ENCODE measurements at places on chromosomes 16 and 17. TPM values are rescaled to one million over a fixed set of nuclear protein-coding genes. Genes with fewer than 3 reads are reported as not detected.

DNA sequence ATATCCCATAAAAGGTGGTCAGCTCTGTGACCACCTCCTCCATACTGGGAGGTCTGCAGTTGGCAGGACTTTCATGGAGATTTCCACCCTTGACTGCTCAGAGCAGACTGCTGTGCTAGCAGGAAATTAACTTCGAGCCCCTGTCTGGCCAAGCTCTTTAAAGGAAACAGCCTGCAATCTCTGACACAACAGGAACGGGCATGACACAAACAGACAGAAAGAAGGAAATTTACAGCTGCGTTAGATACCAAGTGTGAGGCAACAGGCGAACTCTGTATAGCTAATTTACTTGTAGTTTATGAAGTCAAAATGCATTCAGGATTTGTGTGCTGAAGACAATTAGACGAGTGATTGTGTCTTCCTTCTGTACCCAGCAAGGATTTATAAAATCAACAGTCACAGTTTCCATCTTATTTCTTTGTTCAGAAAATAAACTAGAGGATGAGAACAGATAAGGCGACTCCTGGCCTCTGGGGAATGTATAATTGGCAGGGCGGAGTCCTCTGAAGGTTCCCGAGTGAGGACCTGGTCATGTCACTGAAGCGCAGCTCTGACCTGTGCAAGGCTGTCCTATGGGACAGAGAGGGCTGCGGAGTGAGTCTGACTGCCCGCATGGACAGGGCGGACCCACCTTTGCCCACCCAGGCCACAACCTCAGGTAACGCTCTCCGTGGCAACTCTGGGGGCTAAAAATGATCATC is 16.1 kb downstream of the WIPI1 start:
- DNase-seq = no peak

DNA sequence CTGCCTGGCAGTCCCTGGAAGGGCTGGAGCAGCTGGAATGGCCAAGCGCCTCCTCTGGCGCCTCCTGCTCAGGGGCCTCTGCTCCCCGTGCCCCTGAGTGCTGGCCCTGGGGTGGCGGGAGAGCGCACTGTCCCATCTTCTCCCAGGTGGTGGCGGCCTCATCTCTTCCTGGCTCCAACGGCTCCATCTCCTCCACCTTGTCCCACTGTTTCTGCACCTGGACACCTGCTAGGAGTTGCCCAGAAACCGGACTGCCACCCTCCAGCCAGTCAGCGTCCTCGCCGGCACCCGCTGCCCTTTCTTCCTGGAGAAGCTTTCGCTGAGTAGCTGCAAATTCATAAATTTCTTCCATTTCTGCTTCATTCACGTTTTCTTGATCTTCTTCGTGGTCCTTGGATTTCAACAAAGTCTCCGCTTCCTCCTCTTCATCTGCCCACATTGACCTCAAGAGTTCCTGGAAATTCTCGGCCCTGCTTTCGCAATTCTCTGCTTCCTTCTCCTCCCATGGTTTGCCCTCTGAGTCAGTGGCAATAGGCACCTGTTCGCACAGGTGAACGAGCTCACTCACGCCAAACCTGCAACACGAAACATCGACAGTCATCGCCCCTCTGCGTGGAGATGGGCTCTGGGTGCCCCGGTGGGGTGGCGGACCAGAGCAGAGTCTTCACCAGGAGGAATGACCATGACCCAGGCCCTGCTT is 13.7 kb upstream of the NLRC3 start:
- no peak for DNase-seq

GRCh38 chr16:69860233-69861231 is 90.6 kb upstream of the CLEC18A start:
- DNase-seq = no peak

DNA sequence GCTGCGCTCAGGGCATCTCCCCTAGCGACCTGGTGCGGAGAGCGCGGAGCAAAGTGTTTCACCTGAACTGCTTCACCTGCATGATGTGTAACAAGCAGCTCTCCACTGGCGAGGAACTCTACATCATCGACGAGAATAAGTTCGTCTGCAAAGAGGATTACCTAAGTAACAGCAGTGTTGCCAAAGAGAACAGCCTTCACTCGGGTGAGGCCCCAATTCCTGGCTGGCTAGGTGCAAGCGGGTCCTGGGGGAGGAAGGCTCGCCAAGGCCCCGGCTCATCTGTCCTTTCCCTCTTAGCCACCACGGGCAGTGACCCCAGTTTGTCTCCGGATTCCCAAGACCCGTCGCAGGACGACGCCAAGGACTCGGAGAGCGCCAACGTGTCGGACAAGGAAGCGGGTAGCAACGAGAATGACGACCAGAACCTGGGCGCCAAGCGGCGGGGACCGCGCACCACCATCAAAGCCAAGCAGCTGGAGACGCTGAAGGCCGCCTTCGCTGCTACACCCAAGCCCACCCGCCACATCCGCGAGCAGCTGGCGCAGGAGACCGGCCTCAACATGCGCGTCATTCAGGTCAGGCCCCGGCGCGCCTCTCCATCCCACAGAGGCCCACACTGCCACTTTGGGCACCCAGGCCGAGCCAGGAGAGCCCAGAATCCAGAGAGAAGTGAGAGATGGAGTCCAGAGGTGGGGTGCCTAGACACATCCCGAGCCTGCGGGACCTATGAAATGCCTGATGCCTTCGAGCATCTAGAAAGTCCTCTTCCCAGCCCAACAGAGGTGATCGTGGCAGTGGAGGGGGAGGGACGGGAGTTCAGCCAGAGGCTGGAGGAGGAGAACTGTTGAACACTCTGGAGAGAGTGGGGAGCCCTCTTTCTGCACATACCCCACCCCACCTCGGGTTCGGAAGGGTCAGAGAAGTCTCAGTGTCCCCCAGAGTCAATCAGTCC is 3.3 kb downstream of the LHX1 start:
- DNase-seq = no peak

KRT15 gene
- 6.8 TPM for total RNA-seq

- no peak for DNase-seq
These were observed 348.2 kb downstream of the CDH11 start for GRCh38 chr16:64773638-64774037.

Measured in left colon (tissue), 2 donors.